ENCODE measurements at places on chromosomes 16 and 17.
A peak's percentile ranks its signal among the peaks of the same experiment; 100 is the strongest.

- DNase-seq: no peak
Observed at GRCh38 chr17:70017112-70017511, 57.9 kb upstream of the KCNJ16 start.

GRCh38 chr16:22123759-22124490 lies 31.6 kb downstream of the VWA3A start:
- no peak for DNase-seq

DNA sequence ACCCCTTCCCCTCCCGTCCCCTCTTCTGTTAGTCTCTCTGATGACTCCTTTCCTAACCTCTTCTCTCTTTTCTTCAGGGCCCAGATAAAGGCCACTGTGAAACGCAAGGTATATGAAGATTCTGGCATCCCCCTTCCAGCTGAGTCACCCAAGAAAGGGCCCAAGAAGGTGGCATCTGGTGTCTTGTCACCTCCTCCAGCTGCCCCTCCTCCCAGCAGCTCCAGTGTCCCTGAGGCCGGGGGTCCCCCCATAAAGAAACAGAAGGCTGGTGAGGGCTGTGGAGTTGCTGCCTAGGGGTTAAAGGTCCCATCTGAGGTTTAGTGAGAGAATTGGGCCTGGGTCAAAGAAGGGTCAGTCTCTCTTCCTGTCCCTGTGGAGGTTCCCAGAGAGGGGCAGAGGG lies 4.0 kb downstream of the RNASEK start:
- no peak for DNase-seq

GRCh38 chr16:66617728-66618127 lies 13.2 kb downstream of the CMTM3 start:
- no peak for DNase-seq

GRCh38 chr17:83067718-83068261 lies 11.6 kb upstream of the METRNL start:
- no peak for DNase-seq

GRCh38 chr17:7419819-7420610 lies at the start of gene SPEM1:
SPEM1 (plus strand) TSS chr17:7420324; CDS start chr17:7420385, 61 bp downstream.
- no peak for DNase-seq

DNA sequence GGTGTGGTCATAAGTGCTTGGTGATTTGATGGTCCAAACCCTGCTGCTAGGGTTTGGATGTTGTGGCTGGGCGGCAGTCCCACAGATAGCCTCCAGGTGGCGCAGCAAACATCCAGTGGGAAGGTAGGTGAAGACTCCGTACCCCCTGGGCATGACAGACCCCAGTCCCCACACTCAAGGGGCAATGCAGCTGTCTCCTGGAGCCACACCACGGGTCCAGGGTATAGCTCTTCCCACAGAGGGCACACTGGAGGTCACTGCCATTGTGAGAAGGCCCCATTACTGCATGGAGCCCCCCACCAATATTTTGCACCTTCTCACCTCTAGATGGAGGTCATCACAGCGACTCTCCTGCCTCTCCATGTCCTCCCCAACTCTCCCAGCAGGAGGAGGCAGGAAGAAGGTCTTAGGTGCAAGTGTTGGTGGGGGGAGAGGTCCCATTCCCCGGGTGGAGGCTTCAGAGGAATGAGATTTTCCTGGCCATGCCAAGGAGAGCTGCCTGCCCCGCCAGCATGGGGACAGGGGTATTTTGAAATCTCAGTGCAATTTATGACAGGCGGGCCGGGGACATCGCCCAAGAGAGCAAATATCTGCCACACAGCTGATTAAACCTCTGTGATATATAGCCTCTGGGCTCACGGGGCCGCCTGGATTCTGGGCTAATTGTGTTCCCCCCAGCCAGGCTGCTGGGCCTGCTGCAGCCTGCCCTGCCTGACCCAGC lies 17.1 kb upstream of the C17orf113 start:
- no peak for DNase-seq

- peak; percentile 53 for DNase-seq
Observed at GRCh38 chr17:67156269-67157199, 88.5 kb downstream of the HELZ start.

GRCh38 chr16:680967-681745 lies 946 bp downstream of the STUB1 start:
- DNase-seq: no peak

GRCh38 chr16:46658925-46659324 lies 30.1 kb downstream of the VPS35 start:
- DNase-seq: no peak

DNA sequence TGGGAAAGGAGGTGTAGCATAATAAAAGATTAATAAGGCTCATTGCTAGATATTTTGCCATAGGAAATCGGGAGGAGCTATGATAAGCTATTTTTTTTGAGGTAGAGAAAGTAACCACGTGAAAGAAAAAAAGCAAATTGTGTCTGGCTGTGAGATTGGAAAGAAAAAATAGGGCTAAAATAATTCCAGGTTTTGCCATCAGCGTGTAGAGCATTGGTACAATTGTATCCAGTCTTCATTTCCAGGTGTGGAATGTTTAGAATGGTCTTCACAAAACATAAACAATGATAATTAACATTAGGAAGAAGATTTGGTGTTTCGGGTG lies 1.1 kb downstream of the TANC2 start:
- no peak for DNase-seq

DNA sequence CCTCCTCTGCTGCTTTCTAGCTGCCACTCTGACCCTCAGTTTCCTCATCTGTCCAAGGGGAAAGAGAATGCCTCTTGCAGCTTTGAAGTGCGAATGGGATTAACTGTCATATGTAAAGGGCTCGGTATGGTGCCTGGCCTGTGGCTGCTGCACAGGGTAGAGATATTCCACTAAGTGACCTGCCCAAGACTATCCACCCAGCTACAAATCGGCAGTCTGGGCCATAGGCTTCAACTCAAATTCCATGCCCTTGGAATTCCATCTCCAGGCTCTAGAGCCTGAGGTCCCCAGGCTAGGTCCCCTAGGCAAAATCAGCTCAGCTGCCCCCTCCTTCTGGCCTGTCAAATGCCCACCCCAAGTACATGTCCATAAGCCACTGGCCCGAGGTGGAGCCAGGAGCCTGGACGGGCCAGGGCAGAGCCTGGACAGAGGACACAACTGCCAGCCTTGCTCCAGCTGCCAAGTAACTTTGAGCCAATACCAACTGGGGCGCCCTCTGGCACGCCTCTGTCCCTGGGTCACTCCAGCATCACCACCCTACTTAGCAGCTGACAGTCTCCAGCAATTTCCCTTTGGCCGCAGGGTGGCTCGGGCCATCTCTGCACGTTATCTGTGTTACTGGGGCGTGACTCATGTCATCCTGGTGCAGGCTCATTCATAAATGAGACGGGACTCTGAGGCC lies 57.2 kb downstream of the SDK2 start:
- no peak for DNase-seq

- DNase-seq: no peak
Observed at GRCh38 chr17:80063830-80064585, 27.6 kb downstream of the CCDC40 start.

- no peak for DNase-seq
Observed at GRCh38 chr17:77815127-77815905, 143.2 kb upstream of the TNRC6C start.

DNA sequence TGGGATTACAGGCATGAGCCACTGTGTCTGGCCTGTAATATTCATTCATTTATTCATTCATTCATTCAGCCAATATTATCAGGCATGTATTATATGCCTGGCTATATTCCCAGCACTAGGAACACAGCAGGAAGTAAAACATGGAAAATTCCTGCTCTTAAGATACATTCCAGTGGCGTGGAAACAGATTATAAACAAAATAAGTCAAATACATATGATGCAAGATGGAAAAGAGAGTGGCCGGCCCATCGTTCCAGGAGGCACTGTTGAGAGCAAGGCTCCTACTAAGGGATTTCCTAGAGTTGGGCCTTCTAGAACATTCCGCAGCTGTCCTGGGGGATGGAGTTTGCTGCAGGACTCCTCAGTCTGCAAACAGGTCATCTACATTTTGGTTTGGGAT lies 17.7 kb downstream of the ADCY9 start:
- DNase-seq: no peak

DNA sequence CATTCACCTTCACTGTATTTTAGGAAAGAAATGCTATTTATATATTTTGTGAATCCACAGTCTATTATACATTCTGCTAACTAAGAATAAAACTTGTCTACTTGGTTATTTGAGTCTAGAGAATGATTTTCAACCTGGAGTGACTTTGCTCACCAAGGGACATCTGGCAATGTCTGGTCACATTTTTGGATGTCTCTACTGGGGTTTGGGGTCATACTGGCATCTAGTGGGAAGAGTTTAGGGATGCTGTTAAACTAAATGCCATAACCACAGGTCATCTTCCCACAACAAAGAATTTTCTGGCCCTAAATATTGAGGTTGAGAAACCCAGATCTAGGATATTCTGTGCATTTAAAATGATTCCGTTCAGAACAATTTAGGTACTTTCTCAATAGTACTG lies 26.0 kb downstream of the KCNJ16 start:
- DNase-seq: no peak

DNA sequence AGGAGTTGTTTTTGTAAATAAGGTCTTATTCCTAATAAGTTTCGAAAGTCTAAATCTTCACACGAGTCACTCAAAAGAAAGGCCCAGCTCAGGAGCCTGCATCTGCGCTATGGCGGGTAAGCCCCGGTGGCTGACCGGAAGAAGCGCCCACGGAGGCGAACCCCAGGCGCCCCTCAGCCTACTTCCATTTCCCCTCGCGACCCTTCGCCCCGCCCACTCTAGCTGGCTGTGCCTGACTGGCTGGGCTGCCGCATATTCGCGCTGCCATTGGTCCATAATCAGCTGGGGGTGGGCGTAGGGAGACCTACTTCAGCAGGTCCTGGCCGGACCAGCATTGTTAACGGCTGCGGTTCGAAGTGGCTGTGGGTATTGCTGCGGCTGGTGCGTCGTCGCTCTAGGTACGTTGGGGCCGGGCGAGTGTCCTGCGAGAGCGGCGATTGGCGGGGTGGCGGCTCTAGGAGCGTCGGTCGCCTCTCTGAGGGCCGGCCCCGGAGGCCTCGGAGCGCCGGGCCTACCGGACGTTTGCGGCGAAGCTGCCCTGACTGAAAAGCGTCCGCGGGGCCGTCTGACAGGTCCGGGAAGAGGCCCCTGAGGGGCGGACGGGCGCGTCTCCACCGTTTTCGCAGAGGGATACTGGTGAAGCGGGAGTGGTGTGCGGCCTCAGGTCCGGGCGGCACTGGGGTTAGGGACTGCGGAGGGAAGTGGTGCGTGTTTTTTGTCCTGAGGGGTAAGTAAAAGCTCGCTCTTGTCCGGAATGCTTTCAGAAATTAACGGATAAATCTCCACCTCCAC lies at the start of gene ATF7IP2:
Gene ATF7IP2 (plus strand): TSS at position 337 of the 792 bp plus-strand sequence. CDS start 44,560 bp downstream, outside the sequence.
- peak; percentile 64 for DNase-seq

GRCh38 chr16:65739518-65739917 lies 617.7 kb upstream of the CDH11 start:
- DNase-seq: no peak

- no peak for DNase-seq
Observed at GRCh38 chr16:4011940-4012629, 104.2 kb downstream of the ADCY9 start.

- DNase-seq: no peak
Observed at GRCh38 chr17:66310528-66311148, 8.2 kb downstream of the PRKCA start.

DNA sequence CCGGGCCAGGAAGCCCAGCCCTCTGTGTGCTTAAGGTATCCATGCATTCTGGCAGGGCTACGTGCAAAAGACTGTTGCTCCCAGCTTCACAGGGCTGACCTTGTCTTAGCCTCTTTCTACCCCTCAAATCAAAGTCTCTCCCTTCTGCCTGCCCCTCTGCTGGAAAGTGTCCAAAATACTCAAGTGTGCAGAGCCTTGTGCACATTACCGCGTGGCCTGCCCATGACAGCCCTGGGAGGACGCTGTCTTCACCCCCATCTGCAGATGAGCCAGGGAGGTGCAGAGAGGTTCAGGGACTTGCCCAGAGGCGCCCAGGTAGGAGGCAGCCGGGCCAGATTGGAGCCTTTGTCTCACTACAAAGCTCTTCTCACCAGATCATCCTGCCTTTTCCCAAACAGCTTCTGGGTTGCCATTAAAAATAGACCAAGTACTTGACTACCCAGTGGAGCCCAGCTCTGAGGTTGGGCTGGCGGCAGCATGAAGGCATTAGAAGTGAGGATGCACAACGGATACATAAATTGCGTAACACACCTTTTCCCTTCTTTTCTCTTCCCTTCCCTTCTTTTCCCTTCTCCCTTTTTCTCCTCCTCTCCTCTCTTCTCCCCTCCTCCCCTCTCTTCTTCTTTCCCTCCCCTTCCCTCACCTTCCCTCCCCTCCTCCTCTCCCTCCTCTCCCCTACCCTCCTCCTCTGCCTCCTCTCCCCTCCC lies 3.5 kb downstream of the CACNG4 start:
- no peak for DNase-seq

DNA sequence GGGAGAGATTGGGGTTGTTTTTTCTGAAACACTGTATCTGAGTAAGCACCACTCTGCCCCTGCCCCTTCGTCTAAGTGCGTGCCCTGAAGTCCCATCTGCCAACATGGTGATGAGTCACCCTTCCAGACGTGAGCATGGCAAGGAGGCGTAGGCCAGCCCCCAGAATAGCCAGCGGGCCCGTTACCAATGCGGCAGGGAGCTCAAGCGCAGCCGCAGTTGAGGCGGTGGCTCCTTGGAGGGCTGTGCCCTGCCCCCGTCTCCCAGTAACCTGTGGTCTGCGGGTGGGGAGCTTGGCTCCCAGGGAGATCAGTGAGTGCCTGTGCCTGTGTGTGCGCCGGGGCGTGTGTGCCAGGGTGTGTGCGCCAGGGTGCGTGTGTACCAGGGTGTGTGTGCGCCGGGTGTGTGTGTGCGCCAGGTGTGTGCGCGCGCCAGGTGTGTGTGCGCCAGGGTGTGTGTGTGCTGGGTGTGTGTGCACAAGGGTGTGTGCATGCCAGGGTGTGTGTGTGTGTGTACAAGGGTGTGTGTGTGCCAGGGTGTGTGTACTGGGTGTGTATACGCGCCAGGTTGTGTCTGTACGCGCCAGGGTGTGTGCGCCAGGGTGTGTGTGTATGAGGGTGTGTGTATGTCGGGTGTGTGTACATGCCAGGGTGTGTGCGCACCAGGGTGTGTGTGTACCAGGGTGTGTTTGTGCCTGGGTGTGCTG lies 98.6 kb upstream of the CHMP6 start:
- no peak for DNase-seq

- no peak for DNase-seq
Observed at GRCh38 chr17:79799174-79799537, 2.3 kb upstream of the CBX8 start.

GRCh38 chr16:7216719-7217118 lies 115.9 kb upstream of the RBFOX1 start:
- DNase-seq: no peak

DNA sequence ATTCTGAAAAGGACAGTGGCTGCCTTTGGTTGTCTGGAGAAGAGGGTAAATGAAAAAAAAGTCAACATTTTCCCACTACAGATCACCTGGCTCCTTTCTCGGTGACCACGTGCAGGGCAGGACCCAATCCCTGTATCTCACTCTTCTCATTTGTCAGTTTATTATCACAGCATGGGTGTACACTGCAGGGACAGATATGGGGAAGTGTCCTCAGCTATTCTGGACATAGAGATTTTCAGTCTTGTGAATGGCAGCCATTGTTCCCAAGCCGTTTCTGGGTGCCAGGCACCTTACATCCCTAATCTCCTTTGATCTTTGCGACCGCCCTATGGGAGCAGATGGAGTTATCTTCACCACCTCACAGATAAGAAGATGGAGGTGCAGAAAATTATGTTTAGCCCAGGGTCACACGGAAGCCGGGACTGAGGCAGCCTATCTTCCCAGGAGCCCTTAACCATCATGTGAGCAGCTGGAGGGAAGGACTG lies 7.2 kb downstream of the ADORA2B start:
- DNase-seq: no peak

- DNase-seq: no peak
Observed at GRCh38 chr16:52439171-52439701, 107.7 kb downstream of the TOX3 start.
